ENCODE measurements at places on chromosomes 6 and 20. TPM values are rescaled to one million over a fixed set of nuclear protein-coding genes. Genes with fewer than 3 reads are reported as not detected.

The TGM3 gene
- not detected for total RNA-seq

The TAGAP gene
- total RNA-seq, result 1.4 TPM

The PLN gene
- total RNA-seq, result 294 TPM

DNA sequence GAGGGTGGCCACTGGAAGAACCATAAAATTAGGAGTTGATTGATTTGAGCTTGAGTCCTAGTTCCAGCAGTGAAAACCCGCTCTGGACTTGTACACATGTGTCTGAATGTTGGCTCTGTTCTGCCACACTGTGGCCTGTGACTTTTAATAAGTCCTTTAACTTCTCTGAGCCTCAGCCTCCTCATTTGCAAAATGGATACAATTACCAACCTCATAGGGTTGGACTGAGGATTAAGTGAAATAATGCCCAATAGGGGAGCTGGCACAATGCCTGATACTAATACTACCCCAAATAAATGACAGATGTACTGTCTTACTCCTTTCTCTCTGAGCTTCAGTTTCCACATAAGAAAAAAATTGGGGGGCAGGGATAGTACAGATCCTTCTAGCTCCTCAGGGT lies 92.6 kb upstream of the RIPOR2 start:
- DNase-seq, result no peak

- DNase-seq, result no peak
Measured at GRCh38 chr6:38570750-38571149, 69.0 kb downstream of the BTBD9 start.

- no peak for DNase-seq
Measured at GRCh38 chr6:133553652-133554051, 312.5 kb downstream of the EYA4 start.

Measured in sigmoid colon (tissue), 7 donors.